ENCODE measurements at places on chromosomes 5 and 9.
A peak's percentile ranks its signal among the peaks of the same experiment; 100 is the strongest.

DNA sequence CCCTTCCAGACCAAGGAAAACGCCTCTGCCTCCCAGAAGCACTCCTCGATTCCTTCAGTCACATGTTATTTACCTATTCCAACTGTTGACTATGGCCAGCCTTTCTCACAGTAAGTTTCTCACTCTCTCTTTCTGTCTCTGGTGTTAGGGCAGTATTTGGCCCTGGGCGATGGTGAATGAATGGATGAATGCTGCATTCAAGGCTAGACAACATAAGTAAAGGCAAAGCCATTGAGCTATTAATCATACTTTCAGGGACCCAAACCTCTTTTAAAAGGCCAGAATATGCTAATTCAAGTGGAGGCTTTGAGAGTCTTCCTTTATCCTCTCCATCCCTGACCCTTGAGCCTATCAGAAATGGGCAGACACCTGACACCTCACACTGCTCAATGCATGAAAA, 78.5 kb downstream of the SEC61B start:
- no peak for DNase-seq

GRCh38 chr5:130231786-130232185, 327.5 kb downstream of the CHSY3 start:
- DNase-seq: no peak

DNA sequence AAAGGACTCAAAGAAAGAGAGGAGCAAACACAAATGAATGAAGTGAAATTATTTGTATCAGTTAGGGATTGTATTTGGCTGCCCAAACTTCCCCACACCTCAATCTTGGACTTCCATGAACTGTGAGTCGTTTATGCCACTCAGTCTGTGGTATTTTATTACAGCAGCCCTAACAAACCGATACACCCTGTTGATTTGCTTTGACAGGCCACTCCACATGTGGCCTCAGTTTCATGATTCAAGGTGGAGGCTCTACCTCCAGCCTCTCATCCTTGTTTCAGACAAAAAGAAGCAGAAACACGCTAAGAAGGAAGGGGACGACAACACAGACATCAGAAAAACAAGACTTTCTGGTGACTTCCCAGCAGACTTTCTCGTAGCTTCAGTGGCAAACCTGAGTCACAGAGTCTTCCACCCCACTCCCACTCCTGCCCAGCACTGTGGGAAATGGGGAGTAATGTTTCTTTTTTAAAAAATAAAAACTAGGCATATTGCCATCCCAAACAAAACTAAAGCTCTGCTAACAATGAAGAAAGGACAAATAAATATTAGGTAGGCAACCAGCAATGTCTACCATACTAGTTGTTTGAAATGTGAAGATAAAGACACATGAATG, 52.2 kb upstream of the ABCA1 start:
- no peak for DNase-seq

DNA sequence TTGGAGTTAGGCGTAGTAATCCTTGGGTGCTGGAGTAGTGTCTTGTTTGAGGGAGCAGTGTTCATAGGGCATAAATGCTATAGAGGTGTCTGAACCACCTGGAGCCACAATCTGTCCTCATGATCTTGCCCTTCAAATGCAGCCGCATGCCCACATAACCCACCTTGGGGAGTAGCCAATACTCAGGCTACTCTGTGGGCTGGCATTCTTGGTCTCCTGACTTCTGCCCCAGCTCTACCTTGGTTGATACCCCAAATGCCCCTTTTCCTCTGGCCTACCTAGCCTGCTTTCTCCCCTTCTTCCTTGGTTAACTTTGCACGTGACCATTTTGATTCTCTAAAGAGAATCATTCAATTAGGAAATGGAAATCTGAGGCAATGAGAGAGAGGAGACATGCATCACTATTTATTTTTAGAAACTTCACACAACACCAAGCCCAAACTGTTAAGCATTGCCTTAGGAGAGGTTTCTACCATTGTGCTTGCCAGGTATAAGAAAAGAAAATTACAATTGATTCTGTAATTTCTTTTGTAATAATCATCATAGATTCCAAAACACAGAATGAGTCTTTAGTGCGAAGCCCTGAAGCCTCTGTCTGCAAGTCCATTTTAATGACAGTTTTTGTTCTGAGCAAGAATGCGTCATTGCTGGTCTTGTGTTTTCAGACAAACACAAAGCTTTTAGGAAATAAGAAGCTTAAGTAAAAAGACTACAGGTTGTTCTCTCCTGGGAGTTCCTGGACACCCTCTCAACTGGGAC, 135.2 kb downstream of the C9orf152 start:
- DNase-seq: no peak

DNA sequence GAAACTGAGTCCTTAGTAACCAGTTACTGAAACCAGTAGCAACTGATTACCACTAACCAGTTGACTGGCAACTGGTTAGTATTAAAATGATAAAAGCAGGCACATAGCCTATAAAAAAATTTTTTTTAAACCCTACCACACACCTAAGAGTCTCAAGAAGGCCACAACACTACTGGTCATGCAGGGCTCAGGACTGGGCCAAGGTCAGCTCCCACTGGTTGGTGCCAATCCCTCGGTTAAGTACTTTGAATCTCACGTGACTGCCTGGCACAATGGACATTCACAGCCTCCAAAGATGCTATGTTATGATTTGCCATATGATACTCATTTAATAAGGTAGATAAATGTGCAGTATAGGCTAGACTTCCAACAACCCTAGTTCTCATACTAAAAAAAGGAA, 8.5 kb downstream of the ANKH start:
- no peak for DNase-seq

DNA sequence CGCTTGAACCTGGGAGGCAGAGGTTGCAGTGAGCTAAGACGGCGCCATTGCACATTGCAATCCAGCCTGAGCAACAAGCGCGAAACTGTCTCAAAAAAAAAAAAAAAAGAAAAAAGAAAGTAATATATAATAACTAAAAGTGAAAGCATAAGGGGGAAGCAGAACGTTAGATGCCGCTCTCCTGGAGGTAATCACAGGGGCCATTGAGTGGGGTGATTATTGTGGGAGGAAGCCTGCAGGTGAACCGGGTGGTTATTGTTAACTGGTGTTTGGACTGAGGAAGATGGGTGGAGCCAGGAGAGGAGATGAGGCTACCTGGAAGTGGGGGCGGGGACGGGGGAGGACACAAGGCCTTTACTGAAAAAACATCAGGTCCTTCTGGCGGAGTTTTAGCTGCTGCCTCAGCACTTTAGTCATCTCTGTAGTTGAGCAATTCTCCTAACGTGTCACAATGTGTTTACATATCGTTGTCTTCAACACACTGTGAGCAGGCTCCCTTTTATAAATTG, 5.3 kb upstream of the TJP2 start:
- DNase-seq: peak; percentile 48

GRCh38 chr5:60651872-60652620, 47.9 kb downstream of the DEPDC1B start:
- DNase-seq: no peak

GRCh38 chr9:37212435-37212834, 92.1 kb downstream of the ZCCHC7 start:
- no peak for DNase-seq

- DNase-seq: no peak
Observed at GRCh38 chr9:10633785-10634184, 21.0 kb upstream of the PTPRD start.
